ENCODE measurements at places on chromosomes 16 and 17.

DNA sequence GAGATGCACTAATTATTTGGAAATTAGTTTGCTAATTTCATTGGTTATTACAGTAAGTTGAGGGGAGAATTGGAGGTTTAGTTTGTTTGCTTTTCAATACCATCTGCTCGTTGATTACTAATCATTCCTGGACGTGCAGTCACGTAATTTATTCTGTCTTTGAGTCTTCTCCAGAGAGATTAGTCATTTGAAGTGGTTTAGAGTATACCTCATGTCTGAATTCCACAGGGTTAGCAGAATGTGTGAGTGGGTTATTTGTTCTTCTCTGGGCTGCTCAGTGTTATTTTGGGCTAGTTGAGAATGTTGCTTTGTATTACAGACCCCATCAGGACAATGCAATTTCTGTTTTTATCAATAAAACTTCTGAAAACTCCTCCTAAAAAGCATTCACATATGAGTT is 265.0 kb downstream of the RBFOX1 start:
- no peak for DNase-seq

DNA sequence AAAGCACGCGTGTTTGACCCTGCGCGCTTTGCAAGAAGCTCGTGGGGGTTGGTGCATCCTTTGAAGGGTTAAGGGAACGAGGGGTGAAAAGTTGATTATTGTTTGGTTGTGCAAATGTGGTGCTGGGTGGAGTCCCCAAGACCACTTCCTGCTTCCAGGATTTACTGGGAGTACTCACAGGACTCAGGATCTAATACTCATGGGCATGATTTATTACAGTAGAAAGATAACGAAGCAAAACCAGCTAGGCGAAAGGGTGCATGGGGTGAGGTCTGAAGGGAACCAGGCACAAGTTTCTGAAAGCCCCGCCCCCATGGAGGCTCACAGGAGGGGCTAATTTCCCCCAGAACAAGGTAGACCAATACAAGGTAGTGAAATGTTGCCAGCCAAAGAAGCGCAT is 58.8 kb downstream of the RPTOR start:
- DNase-seq, result no peak

DNA sequence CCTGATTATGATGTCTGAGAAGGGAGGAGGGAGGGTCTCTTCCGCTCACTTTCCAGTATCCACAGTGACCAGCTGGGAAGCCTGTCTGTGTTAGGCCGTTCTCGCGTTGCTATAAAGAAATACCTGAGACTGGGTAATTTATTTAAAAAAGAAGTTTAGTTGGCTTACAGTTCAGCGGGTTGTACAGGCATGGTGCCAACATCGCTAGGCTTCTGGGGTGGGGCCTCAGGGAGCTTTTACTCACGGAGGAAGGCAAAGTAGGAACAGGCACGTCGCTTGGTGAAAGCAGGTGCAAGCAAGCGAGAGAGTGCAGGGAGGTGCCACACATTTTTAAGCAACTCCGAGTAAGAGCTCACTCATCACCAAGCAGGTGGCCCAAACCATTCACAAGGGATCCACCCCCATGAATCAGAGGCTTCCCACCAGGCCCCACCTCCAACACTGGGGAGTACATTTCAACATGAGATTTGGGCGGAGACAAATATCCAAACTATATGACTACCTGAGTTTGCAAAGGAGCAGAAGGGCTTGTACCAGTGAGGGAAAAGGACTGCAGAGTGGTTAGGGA is 137.5 kb downstream of the CCDC182 start:
- DNase-seq, result no peak

DNA sequence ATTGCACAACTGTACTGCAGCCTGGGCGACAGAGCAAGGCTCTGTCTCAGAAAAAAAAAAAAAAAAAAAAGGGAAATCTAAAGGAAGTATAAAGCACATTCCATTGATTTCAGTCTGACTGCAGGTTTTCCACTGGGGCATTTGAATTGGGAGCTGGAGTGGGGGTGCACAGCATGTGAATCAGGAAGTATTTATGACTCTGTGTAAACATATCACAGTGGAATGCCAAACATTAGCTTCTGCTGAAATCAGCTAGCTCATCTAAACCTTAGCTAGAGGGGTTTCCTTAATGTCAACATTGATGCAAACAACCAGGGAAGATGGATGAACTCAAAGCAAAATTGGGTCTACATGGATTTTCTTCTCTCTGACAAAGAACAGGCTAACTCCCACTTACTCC is 641.0 kb upstream of the EEF2KMT start:
- no peak for DNase-seq

DNA sequence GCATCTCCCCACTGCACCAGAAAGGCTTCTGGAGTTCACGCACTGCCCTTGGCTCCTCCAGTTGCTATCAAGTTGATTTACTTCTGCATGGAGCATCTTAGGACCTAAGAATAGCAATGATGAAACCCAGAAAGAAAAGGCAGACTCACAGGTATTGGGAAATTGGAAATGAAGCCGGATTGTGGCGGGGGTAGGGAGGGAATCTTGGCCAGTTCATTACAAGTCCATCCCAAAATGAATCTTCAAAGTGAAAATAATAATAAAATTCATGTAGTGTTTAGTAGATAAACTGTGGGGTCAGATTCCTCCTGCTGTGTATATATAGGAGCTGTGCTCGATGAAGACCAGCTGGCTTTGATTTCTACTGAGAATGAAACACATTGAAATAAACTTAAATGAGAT is 33.7 kb downstream of the TEKT3 start:
- no peak for DNase-seq
